ENCODE measurements at places on chromosomes 16 and 17. TPM values are rescaled to one million over a fixed set of nuclear protein-coding genes. Genes with fewer than 3 reads are reported as not detected.

GRCh38 chr17:37050920-37051319, 102.2 kb downstream of the AATF start:
- no peak overlapping the region for H3K4me3 ChIP-seq
- H3K4me1 ChIP-seq, result no peaks in the 10 kb centered on the region
- no peak for DNase-seq
- H3K36me3 ChIP-seq, result peaks cover 5% of the 10 kb centered on the region
- no peak overlapping the region for H3K27ac ChIP-seq
- H3K27me3 ChIP-seq, result no peaks in the 10 kb centered on the region

DNA sequence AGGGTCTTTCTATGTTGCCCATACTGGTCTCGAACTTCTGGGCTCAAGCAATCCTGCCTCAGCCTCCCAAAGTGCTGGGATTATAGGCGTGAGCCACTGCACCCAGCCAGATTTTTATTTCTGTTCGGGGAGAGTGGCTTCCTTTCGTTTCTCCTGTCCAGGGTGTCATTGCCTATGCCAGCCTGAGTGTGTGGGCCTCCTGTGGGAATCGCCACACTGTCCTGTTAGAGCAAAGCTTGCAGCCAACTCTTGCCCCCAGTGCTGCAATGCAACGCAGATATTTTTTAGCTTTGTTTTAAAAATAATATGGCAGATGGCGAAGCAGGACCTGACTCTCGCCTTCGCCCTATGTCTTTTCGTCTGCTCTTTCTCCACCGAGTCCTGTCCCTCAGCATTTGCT, 395.0 kb downstream of the SNX29 start:
- no peaks in the 10 kb centered on the region for H3K36me3 ChIP-seq
- no peak for DNase-seq
- H3K4me1 ChIP-seq, result no peaks in the 10 kb centered on the region
- no peak overlapping the region for H3K27ac ChIP-seq
- H3K4me3 ChIP-seq, result no peak overlapping the region

DNA sequence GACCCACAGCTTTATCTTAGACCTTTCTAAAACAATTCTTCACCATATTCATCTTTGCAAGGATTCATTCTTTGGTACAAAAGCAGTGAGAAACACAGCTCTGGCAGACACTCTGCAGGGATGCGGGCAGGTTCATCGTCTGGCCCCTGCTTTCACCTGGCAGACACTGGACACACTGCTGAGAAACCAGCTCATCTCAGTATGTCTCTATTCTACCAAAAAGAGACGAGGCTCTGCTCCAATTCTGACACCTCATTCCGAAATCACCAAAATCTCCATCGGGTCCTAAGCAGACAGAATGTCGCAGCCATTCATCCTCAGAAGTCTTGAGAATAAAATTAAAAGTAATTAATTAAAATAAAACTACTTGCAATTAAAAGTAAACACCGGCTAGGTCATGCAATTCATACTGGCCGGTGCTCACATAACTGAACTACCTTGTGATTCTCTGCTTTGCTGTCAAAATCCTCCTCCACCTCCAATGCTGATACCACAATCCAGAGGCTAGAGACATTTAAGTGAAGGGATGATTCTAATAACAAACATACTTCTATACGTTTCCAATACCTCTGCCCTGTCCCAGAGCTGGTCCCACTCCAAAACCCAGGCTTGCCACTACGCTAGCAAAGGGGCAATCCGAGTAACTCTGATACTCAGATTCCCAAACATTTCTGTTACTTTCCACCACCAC, 1.3 kb downstream of the RNF157 start:
- no peak for DNase-seq
- no peak overlapping the region for H3K4me3 ChIP-seq
- peaks cover 12% of the 10 kb centered on the region for H3K4me1 ChIP-seq
- H3K36me3 ChIP-seq, result no peaks in the 10 kb centered on the region
- no peaks in the 10 kb centered on the region for H3K27me3 ChIP-seq

The ZP2 gene
- not detected for total RNA-seq

The SLC35G6 gene
- total RNA-seq, result not detected
